ENCODE measurements at places on chromosomes 4 and X. TPM values are rescaled to one million over a fixed set of nuclear protein-coding genes. Genes with fewer than 3 reads are reported as not detected.

GRCh38 chrX:70096052-70096451, 33.8 kb downstream of the OTUD6A start:
- no peak for DNase-seq
- H3K4me3 ChIP-seq = no peak overlapping the region
- H3K4me1 ChIP-seq = no peaks in the 10 kb centered on the region
- H3K27me3 ChIP-seq = peaks cover 2% of the 10 kb centered on the region
- no peak overlapping the region for H3K27ac ChIP-seq

GRCh38 chr4:152885185-152885584, 50.9 kb upstream of the FHDC1 start:
- no peak for DNase-seq
- H3K27ac ChIP-seq = no peak overlapping the region
- H3K27me3 ChIP-seq = no peaks in the 10 kb centered on the region
- H3K4me1 ChIP-seq = no peaks in the 10 kb centered on the region

- H3K27me3 ChIP-seq = no peaks in the 10 kb centered on the region
- DNase-seq = no peak
- H3K36me3 ChIP-seq = peaks cover 18% of the 10 kb centered on the region
- H3K4me1 ChIP-seq = peaks cover 7% of the 10 kb centered on the region
Observed at GRCh38 chrX:120446498-120446897, 22.6 kb downstream of the LAMP2 start.

GRCh38 chr4:139735381-139736273, 70.0 kb downstream of the MGST2 start:
- no peaks in the 10 kb centered on the region for H3K36me3 ChIP-seq
- no peak for DNase-seq
- no peaks in the 10 kb centered on the region for H3K27me3 ChIP-seq
- peak overlapping the region; percentile 77 for H3K27ac ChIP-seq

DNA sequence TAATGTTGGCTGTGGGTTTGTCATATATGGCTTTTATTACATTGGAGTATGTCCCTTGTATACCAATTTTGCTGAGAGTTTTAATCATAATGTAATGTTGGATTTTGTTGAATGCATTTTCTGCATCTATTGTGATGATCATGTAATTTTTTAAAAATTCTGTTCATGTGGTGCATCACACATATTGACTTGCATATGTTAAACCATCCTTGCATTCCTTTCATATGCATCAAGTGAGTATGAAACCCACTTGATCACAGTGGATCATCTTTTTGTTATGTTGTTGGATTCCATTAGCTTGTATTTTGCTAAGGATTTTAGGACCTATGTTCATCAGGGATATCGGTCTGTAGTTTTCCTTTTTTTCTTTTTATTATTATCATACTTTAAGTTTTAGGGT, 12.1 kb downstream of the HEPH start:
- no peak for DNase-seq
- H3K27ac ChIP-seq = no peak overlapping the region
- no peaks in the 10 kb centered on the region for H3K4me1 ChIP-seq
- H3K36me3 ChIP-seq = no peaks in the 10 kb centered on the region

- no peak overlapping the region for H3K4me3 ChIP-seq
- DNase-seq = no peak
- no peak overlapping the region for H3K27ac ChIP-seq
Observed at GRCh38 chrX:8278557-8278956, 107.5 kb upstream of the VCX2 start.

- no peaks in the 10 kb centered on the region for H3K36me3 ChIP-seq
- no peaks in the 10 kb centered on the region for H3K27me3 ChIP-seq
- H3K27ac ChIP-seq = peak overlapping the region; percentile 19
- DNase-seq = no peak
- H3K4me1 ChIP-seq = peaks cover 7% of the 10 kb centered on the region
Observed at GRCh38 chr4:139988863-139989765, 164.9 kb downstream of the MAML3 start.

GRCh38 chr4:26837993-26838842, 22.4 kb upstream of the STIM2 start:
- H3K36me3 ChIP-seq = peaks cover 3% of the 10 kb centered on the region
- no peak overlapping the region for H3K27ac ChIP-seq
- H3K27me3 ChIP-seq = peaks cover 6% of the 10 kb centered on the region
- H3K4me1 ChIP-seq = peaks cover 10% of the 10 kb centered on the region

- no peak overlapping the region for H3K4me3 ChIP-seq
- H3K27ac ChIP-seq = no peak overlapping the region
- H3K4me1 ChIP-seq = peaks cover 10% of the 10 kb centered on the region
Observed at GRCh38 chrX:68238568-68238967, 194.7 kb downstream of the OPHN1 start.

DNA sequence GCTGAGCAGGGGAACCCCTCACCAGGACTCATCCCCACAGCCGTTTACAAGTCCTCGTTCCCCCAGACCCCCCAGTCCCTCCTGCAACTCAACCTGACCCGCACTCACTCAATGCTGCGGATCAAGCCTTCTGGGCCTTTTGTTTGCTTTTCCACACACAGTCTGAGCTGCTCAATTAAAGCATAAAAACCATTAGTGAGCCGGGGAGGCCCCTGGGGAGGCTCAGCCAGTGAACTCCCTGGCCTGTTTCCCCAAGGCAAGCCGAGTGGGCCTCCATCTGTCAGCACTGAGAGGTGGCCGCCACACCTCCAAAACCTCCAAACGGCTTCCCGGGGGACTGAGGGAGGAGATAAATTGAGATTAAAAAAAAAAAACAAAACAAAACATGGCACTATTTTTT, 158.5 kb downstream of the SHOX start:
- H3K27me3 ChIP-seq = peaks cover 13% of the 10 kb centered on the region
- no peak for DNase-seq
- no peaks in the 10 kb centered on the region for H3K4me1 ChIP-seq
- H3K4me3 ChIP-seq = no peak overlapping the region
- no peak overlapping the region for H3K27ac ChIP-seq
- H3K36me3 ChIP-seq = no peaks in the 10 kb centered on the region

DNA sequence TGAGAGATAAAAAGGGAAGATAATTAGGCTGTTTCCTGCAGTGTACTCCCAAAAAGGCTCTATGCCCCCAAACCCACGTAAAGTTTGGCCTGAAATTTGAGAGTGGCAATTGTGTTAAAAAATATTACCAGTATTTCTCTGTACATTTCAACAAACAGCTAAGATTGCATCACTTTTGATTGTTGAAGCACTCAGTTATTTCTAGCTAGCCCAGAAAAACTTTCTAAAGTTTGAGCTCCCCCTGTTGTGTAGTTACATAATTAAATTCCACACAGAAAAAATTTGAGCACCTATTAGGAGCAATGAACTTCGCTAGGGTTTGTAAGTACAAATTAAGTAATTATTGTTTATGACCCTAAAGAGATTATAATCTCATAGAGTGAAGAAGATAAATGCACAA, 109.4 kb downstream of the DLG3 start:
- no peak for DNase-seq
- H3K27ac ChIP-seq = peak overlapping the region; percentile 11
- H3K27me3 ChIP-seq = peaks cover 11% of the 10 kb centered on the region
- no peak overlapping the region for H3K4me3 ChIP-seq
- peaks cover 3% of the 10 kb centered on the region for H3K4me1 ChIP-seq

GRCh38 chr4:118761397-118762016, 74.4 kb downstream of the SEC24D start:
- H3K4me1 ChIP-seq = peaks cover 78% of the 10 kb centered on the region
- no peak overlapping the region for H3K4me3 ChIP-seq
- H3K36me3 ChIP-seq = peaks cover 52% of the 10 kb centered on the region
- no peak for DNase-seq
- no peaks in the 10 kb centered on the region for H3K27me3 ChIP-seq

DNA sequence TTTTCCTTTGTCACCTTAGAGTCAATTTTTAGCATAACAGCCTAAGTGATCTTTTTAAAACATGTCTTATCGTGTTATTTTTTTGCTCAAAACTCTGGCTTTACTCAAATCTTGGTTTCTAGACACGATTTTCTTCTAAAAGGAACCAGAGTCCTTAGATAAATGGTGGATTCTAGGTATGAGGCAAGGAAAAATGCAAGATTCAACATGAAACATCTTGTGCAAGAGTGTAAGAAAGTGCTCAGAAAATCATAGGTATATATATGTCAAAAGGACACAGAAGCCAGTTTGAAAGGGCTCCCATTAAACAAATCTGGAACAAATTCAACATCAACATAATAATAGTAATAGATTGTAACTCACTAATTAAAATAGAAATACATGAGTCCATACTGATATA, 8.1 kb upstream of the ADGRG4 start:
- no peak overlapping the region for H3K4me3 ChIP-seq
- no peaks in the 10 kb centered on the region for H3K4me1 ChIP-seq
- peaks cover 17% of the 10 kb centered on the region for H3K27me3 ChIP-seq
- no peaks in the 10 kb centered on the region for H3K36me3 ChIP-seq

GRCh38 chr4:25792200-25792791, 70.5 kb downstream of the SEL1L3 start:
- H3K27ac ChIP-seq = no peak overlapping the region
- H3K4me1 ChIP-seq = peaks cover 19% of the 10 kb centered on the region
- no peak for DNase-seq
- peaks cover 6% of the 10 kb centered on the region for H3K36me3 ChIP-seq
- H3K4me3 ChIP-seq = no peak overlapping the region

- DNase-seq = no peak
- no peaks in the 10 kb centered on the region for H3K36me3 ChIP-seq
- H3K27ac ChIP-seq = no peak overlapping the region
- no peak overlapping the region for H3K4me3 ChIP-seq
Observed at GRCh38 chrX:56978172-56978571, 17.2 kb downstream of the SPIN3 start.

DNA sequence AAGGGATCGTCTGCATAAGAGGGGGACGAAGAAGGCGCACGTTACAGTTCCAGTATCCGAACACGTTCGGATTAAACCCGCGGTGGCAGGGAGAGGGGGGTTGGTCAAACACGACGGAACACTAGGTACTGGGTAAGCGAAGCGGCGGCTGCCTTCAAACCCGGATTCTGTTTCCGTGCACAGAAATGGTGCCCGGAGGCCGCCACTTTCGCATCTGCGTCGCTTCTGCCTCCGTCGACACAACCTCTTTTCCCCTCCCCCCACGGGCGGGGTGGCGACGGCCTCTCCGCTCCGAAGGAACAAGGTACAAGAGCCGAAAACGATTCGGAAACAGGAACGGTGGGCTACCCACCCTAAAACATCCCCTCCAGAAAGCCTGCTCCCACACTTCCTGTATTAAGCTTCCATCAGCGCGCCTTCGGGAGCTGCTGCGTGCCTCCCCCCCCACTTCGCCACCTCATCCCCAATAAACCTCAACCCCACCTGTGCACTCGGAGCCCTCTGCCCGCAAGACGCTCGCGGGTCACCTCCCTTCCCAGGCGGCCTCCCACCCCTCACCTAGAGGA, 667 bp downstream of the G3BP2 start:
- no peaks in the 10 kb centered on the region for H3K36me3 ChIP-seq
- peak overlapping the region; percentile 94 for H3K27ac ChIP-seq
- no peaks in the 10 kb centered on the region for H3K27me3 ChIP-seq
- peaks cover 42% of the 10 kb centered on the region for H3K4me1 ChIP-seq
- H3K4me3 ChIP-seq = peak overlapping the region; percentile 97

- H3K27me3 ChIP-seq = no peaks in the 10 kb centered on the region
- no peak overlapping the region for H3K4me3 ChIP-seq
- DNase-seq = no peak
Observed at GRCh38 chr4:91497892-91498291, 805.9 kb upstream of the GRID2 start.

GRCh38 chr4:117900832-117901231, 133.5 kb upstream of the NDST3 start:
- no peak overlapping the region for H3K27ac ChIP-seq
- peaks cover 8% of the 10 kb centered on the region for H3K27me3 ChIP-seq
- no peak for DNase-seq
- H3K4me1 ChIP-seq = no peaks in the 10 kb centered on the region
- H3K36me3 ChIP-seq = no peaks in the 10 kb centered on the region
- no peak overlapping the region for H3K4me3 ChIP-seq

Gene AMBN
- not detected for total RNA-seq

Gene ADAM29
- not detected for total RNA-seq

Gene IL3RA
- not detected for total RNA-seq

Gene FGB
- total RNA-seq = not detected

Gene ENPP6
- not detected for total RNA-seq

Gene GLOD5
- not detected for total RNA-seq

Gene LINC00632
- 266 TPM for total RNA-seq

Gene STK26
- 13.9 TPM for total RNA-seq

Gene RHOXF2
- not detected for total RNA-seq

Gene MAGEB17
- total RNA-seq = not detected

Gene MAOB
- not detected for total RNA-seq

Gene DCAF8L1
- not detected for total RNA-seq

Measured in osteocyte (in vitro differentiated cells).